ENCODE measurements at places on chromosomes 1 and 21.

- DNase-seq: no peak
Measured at GRCh38 chr21:33412832-33413519, 9.8 kb downstream of the IFNGR2 start.

DNA sequence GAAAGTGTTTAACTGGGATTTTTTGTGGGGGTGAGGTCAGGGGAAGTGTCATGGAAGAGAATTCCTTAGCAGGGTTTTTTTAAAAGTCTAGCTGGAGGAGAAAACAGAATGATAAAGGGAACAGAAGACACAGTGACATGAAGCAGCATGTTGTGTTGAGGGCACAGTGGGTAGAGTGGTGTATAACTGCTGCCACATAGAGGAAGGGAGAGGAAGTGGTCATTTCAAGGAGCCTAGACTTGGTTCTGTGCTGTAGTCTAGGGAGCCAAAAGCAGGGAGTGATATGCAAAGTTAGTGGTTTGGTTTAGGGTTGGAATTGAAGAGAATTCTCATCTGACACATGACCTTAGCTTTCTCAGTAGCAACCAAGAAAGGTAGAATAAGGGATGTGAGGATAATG lies 10.2 kb downstream of the EEIG2 start:
- no peak for DNase-seq

GRCh38 chr1:236018885-236019453 lies 45.9 kb downstream of the NID1 start:
- no peak for DNase-seq

DNA sequence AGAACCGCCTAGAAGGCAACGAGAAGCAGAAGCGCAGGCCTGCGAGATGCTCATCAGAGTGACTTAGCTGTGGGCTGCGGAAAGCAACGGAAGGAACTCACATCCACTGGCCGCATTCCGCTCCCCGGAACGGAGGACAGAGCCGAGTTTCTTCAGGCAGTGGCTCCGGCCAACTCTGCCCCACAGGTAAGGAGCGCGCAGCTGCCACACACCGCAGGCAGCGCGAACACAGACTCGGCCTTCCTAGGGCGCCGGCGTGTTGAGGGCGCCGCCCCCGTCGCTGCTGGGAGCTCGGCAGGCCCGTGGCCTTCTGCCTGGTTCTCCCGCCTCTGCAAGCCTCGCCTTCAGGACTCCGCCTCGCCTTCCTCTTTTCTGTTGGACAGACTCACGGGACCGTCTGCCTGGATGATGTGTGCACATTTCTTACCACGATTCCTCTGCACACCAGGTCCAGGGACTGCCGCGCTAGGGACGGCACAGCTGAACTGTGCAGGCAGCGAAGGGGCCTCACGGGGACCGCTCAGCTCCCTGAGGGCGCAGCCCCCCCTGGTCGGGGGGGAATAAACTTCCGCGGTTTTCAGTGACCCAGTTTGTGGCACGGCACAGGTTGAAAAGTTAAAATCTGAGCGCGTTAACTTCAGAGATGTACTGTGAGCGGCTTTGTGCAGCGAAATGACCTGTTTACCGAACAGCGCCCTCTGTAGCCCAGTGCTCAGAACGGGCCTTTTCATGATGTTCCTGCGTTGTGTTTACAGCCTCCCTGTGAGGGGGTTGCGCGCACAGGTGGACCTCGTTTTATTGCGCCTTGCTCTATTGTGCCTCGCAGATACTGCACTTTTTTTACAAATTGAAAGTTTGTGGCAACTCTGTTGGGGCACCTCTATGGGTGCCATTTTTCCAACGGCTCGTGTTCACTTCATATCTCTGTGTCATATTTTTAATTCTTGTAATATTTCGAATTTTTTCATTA lies 15.8 kb downstream of the TCP10L start:
- DNase-seq: peak; percentile 62

GRCh38 chr1:233394860-233395717 lies 67.6 kb downstream of the MAP3K21 start:
- no peak for DNase-seq

- no peak for DNase-seq
Measured at GRCh38 chr1:225700889-225701465, 48.1 kb upstream of the ENAH start.

- DNase-seq: no peak
Measured at GRCh38 chr1:100390531-100390930, 38.2 kb downstream of the CDC14A start.

- no peak for DNase-seq
Measured at GRCh38 chr1:68120136-68120791, 69.8 kb upstream of the DIRAS3 start.

DNA sequence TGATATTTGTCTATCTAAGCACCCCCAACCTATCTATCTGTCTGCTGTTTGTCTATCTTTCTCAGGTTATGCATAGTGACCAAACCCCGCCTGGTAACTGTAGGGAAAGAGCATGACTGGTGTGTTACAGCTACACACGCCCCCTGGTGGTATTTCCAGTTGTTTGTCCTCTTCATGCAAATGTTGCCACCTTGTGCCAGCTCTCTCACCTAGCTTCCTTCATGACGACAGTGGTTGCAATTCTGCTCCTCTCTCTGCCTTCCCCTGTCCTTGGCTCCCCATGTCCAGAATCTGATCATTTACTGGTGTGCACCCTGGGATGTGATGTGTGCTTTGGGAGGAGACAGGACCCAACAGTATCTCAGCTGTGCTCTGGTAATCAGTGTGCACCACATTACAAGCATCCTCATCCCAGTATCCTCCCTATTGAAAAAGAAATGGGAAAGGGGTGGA lies 8.1 kb upstream of the INKA2 start:
- no peak for DNase-seq

GRCh38 chr1:34055818-34056217 lies 109.2 kb downstream of the CSMD2 start:
- no peak for DNase-seq

GRCh38 chr1:26169198-26169554 lies 413 bp upstream of the C1orf232 start:
- no peak for DNase-seq

DNA sequence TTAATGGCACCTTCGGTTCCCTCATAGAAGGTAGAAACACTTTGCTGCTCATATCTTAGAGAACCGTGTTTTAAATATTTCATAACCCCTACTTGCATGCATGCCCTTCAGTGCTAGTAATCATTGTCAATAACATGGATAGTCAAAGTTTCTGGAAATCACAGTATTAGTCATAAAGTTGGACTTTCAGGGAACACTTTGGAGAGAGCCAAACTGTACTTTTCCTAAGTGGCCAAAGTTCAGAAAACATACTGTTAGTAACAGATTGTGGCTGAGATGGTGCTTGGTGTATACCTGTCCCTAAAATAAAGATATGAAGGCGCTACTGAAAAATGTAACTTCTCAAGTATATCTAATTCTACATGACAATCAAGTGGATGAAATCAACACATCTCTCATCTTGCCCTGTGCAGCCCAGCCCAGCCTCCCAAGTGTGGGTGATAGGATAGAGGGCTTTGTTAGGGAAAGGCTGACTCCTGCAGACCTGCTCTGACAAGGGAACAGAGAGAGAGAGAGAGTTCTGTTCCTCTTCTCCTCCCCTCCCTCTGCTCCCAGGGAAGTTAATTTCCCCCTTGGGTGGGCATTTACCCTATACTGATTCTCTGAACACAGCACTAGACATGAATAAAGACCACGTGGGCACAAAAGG lies 14.4 kb downstream of the MYOC start:
- no peak for DNase-seq

GRCh38 chr1:44328671-44329416 lies 26.2 kb downstream of the ERI3 start:
- no peak for DNase-seq

DNA sequence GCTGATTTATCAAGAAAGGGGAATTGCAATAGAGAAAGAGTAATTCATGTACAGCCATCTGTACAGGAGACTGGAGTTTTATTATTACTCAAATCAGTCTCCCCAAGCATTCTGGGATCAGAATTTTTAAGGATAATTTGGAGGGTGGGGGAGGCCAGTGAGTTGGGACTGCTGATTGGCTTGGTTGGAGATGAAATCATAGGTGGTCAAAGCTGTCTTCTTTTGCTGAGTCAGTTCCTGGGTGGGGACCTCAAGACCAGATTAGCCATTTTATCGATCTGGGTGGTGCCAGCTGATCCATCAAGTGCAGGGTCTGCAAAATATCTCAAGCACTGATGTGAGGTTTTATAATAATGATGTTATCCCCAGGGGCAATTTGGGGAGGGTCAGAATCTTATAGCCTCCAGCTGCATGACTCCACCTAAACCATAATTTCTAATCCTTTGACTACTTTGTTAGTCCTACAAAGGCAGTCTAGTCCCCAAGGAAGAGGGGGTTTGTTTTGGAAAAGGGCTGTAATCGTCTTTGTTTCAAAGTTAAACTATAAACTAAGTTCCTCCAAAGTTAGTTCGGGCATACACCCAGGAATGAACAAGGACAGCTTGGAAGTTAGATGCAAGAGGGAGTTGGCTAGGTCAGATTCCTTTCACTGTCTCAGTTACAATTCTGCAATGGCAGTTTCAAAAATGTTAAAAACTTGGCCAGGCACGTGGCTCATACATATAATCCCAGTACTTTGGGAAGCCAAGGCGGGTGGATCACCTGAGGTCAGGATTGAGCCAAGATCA lies 16.9 kb upstream of the RAB3B start:
- no peak for DNase-seq

GRCh38 chr1:88979054-88979748 lies 13.2 kb downstream of the KYAT3 start:
- DNase-seq: no peak

- DNase-seq: no peak
Measured at GRCh38 chr21:45950740-45951515, 30.6 kb upstream of the COL6A1 start.

- no peak for DNase-seq
Measured at GRCh38 chr21:17348849-17349248, 164.0 kb upstream of the CXADR start.

DNA sequence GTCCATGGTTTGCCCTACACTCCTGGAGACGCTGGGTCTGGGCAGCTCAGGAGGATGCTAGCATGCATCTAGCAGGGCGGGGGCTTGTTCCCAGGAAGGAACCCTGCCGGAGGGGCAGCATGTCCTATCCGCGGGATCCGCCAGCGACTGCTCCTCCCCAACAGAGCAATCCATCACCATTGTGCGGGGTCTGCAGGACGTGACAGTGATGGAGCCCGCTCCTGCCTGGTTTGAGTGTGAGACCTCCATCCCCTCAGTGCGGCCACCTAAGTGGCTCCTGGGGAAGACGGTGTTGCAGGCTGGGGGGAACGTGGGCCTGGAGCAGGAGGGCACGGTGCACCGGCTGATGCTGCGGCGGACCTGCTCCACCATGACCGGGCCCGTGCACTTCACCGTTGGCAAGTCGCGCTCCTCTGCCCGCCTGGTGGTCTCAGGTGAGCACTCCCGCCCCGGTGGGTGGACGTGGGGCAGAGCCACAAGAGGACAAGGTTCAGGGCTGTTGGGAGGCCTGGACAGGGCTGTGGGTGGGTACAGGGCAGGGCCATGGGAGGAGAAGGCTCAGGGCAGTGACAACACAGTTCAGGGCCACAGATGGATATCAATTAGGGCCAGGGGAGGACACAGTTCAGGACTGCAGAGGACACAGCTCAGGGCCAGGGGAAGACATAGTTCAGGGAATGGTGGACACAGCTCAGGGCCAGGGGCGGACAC lies 71.3 kb downstream of the OBSCN start:
- DNase-seq: no peak

GRCh38 chr1:223410036-223410435 lies 16.8 kb downstream of the CCDC185 start:
- no peak for DNase-seq

- no peak for DNase-seq
Measured at GRCh38 chr1:90821152-90821787, 104.2 kb upstream of the BARHL2 start.

- DNase-seq: peak; percentile 27
Measured at GRCh38 chr1:12604114-12604874, 13.7 kb downstream of the DHRS3 start.

- no peak for DNase-seq
Measured at GRCh38 chr1:230827081-230827681, 41.1 kb downstream of the C1orf198 start.

GRCh38 chr1:151801310-151801820 lies 3.9 kb downstream of the LINGO4 start:
- DNase-seq: no peak

- DNase-seq: no peak
Measured at GRCh38 chr1:10152709-10153284, 57.6 kb upstream of the KIF1B start.

- no peak for DNase-seq
Measured at GRCh38 chr1:20439282-20439681, 46.7 kb downstream of the CAMK2N1 start.

DNA sequence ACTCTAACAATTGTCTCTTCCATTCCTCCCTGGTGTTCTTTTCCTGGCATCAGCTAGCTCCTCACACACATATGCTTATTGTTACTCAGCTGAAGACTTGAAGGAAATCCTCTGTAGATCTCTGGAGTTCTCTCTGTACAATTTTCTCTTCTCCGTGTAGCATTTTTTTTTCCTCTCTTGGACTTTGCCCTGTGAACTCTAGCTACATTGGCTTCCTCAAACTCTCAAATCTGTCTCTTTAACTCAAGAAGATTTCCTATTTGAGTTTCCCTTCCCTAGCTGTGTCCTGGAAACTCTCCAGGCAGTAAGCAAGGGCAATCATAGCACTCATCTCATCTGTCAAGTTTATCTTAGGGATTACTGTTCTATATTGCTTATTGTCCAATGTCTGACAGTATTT lies 4.3 kb upstream of the MIA3 start:
- DNase-seq: no peak

GRCh38 chr1:97441966-97442365 lies 478.9 kb downstream of the DPYD start:
- no peak for DNase-seq

DNA sequence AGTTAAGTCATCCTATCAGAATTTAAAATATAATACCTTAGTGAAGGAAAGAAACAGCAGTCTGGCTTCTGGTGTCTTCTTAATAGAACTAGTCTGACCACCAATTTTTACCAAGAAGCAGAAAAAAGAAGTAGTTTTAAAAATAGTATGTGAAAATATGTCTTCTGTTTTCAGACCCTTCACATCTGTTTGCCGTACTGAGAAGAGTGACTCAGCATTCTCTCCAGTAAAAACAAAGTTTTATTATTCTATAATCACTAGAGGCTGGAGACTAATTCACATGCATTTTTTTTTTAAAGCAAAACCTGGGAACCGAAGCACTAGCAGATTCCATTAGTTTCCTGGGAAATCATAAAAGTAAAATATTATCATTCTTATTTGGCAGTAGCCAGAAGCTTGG lies 163.8 kb downstream of the COL24A1 start:
- DNase-seq: no peak

- no peak for DNase-seq
Measured at GRCh38 chr1:85283475-85284199, 7.2 kb upstream of the BCL10 start.

- DNase-seq: no peak
Measured at GRCh38 chr1:21524686-21525339, 15.6 kb downstream of the ALPL start.

All from activated naive CD8-positive, alpha-beta T cell treated with anti-CD3 and anti-CD28 coated beads, Interleukin-2, amount 50 U/mL, for 16 hours (primary cell).